ENCODE measurements at places on chromosomes 11 and 22.

GRCh38 chr22:44640618-44641155 lies 61.3 kb upstream of the PRR5 start:
- DNase-seq: no peak

DNA sequence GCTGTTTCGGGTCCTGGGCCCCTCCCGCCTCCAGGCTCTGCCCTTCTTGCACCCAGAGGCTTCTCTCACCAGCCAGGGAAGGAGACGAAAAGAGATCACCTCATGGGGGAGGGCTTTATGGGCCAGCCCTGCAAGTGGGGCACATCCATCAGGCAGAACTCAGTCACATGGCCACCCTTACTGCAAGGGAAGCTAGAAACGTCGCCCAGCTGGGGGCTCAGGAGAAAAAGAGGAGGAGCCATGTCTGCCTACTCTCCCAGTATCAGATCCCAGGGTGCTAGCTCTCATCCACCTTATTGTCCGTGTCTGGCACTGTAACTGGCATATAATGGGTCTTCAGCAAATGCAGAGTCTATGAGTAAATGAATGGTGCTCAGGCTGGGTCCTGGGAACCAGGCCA lies 24.2 kb downstream of the MFNG start:
- no peak for DNase-seq

- DNase-seq: no peak
Observed at GRCh38 chr22:22698263-22698750, 53.9 kb downstream of the GGTLC2 start.

GRCh38 chr11:2366276-2366675 lies 10.8 kb upstream of the CD81 start:
- DNase-seq: no peak

DNA sequence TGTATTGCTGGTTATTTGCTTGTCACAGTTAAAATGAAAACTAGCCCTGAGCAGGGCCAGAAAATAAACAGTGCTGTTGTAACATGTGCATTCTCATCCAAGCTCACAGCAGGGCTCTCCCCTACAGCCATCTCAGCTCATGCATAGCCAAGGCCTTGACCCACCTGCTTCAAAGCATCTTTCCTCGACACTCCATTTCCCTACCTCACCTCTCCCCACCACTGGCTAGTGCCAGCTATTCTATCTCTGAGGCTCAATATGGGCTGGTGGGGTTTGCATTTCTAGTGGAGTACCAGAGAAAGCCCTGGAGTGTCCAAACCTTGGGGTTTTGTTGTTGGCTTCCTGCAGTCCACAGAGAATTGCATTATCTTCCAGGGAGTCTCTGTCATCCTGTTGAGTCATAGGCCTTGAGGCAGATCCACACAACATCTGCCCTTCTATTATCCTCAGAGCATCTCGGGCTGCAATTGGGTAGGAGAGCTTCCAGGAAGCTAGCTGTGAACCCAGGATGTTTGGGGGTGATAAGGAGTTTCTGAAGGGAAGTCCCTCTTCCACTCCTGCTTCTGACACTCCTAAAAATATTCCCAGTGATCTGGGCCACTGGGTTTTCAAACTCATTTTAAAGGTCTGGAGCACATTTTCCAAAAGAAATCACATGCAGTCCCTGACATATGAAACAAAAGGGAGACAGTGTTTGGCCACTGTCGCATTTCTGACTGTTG lies 36.1 kb upstream of the AMOTL1 start:
- DNase-seq: no peak

DNA sequence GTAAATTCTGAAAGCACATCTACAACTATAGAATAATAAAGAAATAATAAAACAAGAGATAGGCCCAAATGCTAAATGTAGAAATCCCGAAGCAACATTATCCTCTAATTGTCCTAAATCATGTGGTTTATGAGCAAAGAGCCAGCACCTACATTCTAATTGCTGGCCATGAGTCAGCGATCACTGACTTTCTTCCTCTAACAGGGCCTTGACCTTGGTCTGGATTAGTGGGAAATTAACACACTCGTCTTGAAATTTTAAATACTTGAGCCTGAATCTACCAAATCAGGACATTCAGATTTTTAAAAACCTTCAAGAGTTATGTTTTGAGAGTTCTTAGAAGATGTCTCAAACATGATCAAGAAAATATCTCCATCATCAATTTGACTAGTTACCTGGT lies 727.6 kb downstream of the METTL15 start:
- DNase-seq: no peak

GRCh38 chr11:58505849-58506248 lies 2.1 kb downstream of the OR5B21 start:
- DNase-seq: no peak

- DNase-seq: no peak
Observed at GRCh38 chr22:33883561-33883960, 36.7 kb downstream of the LARGE1 start.

GRCh38 chr11:64629796-64630562 lies 39.0 kb downstream of the SLC22A12 start:
- DNase-seq: no peak

- DNase-seq: no peak
Observed at GRCh38 chr11:37786214-37786755, 1188.2 kb upstream of the RAG2 start.

DNA sequence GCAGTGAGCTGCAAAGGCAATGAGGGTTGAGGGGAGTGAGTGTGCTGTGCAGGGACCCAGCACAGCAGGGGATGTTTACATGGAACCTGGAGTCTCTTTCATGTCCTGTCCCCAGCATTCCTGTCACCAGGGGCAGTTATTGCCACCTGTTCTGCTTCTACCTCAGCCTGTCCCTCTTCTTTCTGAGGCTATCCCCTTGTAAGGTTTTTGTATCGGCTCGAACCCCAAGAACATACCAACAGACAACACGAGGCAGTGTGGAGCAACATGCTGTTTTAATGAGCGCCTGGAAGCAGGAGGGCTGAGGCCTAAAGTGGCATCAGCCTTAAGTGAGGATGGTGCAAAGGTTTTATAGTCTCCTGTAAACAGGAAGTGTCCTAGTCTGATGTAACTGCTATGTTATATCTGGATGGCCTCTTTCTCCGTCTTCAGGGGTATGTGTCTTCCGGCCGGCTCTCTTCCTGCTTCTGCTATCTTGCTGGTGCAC lies 3.9 kb downstream of the SCGB2A2 start:
- DNase-seq: no peak

DNA sequence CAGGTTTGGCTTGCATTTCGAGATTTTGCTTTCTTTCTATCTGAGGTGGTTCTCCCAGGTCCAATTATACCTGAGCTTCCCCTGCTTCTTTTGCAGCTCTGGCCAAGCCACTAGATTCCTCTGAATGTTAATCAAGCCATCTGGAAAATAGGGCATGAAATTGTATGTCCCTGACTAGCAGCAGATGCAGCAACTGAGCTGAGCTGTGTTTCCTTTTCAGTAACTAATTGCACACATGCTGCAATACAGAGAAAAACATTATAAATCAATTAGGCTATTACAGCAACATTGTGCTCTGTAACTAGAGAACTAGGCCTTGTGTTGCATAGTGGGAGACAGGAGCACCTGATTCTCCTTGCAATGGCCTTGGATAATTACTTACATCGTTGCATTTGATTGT lies 408.3 kb downstream of the ETS1 start:
- no peak for DNase-seq

- no peak for DNase-seq
Observed at GRCh38 chr22:28864878-28865596, 18.3 kb upstream of the ZNRF3 start.

GRCh38 chr22:25127318-25127717 lies 72.3 kb upstream of the CRYBB3 start:
- DNase-seq: no peak

DNA sequence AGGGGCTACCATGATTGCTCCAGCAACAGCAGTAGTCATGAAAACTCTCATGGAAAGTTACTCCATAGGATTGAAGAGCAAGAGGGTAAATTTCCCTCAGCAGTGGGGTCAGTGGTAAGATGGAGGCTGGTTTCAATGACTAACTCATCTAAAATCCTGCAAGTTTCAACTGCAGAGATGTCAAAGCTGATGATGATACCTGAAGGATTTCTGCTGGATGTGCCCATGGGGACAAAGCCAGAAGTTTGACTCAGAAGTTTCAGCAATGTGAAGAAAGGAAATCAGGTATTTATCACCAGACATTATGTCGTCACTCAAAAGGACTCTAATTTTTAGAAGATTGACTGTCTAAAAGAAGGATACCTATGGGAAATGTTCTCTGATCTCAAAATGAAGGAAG lies 29.1 kb downstream of the RAB38 start:
- DNase-seq: no peak

DNA sequence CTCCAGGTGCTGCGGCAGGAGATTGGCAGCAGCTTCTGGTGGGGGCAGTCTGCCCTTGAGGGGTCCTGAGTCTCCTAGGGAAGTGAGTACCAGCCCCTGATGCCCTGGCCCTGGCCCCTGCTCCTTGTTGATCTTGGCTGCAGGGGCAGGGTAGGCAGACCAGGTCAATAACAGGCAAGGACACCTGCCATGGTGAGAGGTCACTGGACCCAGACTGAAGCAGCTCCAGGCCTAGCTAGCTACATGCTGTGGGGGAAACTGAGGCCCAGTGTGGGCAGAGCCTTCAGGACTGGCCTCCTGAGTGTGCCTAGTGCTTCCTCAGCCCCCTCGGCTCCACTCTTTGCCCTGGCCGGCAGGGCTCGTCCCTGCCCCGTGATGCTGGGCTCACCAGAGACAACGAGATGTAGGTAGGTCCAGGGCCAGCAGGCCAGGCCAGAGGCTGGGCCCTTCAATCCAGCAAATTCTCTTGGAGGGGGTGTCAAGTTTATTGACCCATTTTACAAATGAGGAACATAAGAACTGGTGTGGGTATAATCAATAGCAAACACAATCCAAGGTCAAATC lies 20.4 kb downstream of the RTN4R start:
- no peak for DNase-seq

DNA sequence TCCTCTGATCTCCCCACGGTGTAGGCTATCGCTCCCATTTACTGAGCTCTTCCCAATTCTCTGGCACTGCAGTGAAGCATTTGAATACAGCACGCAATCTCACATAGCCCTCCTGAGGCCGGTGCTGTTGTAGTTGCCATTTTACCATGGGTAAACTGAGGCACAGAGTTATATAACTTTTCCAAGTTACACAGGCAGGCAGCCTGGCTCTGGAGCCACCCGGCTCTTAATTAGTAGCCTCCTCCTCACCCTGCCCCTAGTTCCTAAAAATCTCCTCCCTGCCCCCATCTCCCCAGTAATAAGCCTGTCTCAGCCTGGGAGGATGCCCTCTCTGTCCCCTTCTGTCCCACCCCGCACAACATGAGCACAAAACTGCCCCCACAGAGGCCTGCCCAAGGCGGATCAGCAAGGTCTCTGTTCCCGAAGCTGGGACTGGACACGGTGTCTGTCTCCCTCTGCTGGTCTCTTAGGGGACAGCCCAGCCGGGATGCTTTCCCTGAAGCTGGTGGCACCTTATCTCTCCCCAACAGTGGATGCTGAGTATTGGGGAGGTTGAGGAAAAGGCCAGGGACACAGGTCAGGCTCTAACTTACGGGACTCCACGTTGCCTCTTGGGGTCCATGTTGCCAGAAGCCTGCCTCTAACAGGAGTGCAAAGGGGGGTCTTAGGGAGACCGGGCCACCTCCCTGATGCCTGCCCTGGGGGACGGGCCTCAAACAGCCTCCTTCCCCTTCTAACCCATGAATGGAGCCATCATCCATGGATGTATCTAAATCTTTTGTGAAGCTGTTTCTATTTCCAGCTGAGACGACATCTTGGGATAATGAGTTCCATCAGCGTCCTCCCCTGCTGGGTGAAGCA lies 9.1 kb upstream of the CLCF1 start:
- DNase-seq: peak; percentile 97

- DNase-seq: no peak
Observed at GRCh38 chr22:35522225-35523149, 18.1 kb upstream of the RASD2 start.

DNA sequence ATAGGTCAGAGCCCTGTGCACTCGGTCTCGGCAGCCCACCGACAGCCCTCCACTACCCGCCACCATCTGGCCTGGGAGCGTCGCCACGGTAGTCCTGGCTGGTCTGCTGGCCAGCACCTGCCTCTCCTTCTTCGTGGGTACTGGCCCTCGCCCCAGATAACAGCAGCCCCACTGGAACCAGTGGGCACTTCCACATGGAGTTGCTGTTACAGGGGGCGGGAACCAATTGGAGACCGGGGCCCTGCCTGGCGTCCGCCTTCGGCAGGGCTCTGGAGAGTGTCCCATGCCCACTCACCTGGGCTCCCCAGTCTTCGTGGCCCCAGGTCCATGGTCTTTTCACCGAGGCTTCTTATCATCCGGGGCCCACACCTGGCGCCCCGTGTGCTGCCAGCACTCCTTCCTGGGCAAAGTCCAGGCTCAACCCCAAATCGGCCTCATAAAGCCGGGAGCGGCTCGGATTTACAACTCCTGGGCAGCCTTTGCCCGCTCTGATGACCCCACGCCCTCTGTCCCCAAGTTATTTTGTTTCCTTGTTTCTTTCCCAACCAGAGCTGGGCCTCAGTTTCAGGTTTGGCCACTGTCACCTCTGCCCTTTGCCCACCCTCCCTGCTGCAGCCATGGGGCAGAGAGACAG lies 12.9 kb upstream of the EHD1 start:
- no peak for DNase-seq

DNA sequence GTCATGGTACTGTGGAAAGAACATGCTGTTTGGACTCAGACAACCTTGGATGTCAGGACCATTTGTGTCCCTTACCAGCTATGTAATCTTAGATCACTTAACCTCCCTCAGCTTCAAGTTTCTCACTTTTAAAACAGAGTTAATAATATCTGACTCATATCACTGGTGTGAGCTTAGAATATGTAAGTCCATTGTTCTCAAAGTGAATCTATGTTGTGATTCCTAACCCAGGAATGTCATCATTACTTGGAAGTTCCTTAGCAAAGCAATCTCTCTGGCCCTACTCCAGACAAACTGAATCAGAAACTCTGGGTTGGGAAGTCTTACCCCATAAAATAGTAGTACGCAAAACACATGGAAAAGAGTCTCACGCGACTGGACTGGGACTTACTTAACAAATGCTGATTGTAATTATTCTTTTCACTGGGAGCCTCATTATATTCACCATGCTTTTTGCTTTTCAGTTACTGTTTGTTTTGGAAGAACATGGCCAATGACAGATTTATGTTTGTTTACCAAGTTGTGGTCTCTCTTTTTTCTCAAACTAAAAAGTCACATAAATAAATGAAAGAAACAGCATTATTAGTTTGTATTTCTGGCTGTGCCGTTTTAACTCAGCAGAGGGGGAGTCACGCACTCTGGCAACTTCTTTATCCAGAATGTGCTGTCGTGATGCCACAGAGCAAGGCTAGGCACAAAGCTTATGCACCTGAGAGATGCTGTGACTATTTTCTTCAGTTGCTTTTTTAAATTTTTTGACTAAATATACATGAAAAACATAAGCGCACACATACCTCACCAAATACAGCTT lies 217.7 kb upstream of the CTSC start:
- no peak for DNase-seq

GRCh38 chr22:39932166-39932565 lies 28.0 kb upstream of the TMA7B start:
- DNase-seq: no peak

DNA sequence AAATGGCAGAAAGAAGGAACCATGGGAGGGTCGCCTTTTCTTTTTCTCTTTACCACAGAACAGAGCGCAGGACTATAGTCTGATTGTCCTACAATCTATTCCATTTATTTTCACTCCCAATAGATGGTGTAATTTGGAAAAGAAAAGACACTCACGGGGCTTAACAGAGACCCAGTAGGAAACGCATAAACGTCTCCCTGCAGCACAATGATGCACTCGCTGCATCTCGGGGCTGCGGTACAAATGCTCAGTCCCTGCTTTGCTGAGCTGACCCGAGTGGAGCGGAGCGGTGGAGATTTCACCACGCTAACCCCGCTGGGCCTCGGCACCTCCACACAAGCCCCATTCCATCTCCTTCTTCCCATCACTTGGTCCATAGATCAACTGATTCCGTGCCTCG lies 1.5 kb downstream of the FEZ1 start:
- DNase-seq: no peak
